ENCODE measurements at places on chromosomes 2 and 18. TPM values are rescaled to one million over a fixed set of nuclear protein-coding genes. Genes with fewer than 3 reads are reported as not detected.

Gene C2orf66
- polyA plus RNA-seq, result 0.02 TPM

- DNase-seq, result no peak
Measured at GRCh38 chr18:42583283-42583731, 532.2 kb downstream of the RIT2 start.

DNA sequence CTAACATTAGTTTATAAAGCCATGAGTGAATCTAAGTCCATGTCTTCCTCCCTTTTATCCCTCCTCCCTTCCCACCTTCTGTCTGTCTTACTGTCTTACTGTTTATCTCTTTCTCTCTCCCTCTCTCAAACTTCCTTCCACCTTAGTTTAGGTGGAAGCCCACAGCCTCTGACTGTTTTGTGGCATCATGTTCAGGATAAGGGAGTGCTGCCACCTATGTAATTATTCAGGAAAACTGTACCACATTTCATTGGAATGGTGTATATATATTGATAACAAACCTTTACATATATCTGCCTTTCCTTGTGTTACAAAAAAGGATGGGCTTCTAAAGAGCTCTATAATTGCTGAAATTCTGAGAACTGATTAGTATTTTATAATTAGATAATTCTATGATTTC lies 48.7 kb downstream of the NETO1 start:
- DNase-seq, result no peak

DNA sequence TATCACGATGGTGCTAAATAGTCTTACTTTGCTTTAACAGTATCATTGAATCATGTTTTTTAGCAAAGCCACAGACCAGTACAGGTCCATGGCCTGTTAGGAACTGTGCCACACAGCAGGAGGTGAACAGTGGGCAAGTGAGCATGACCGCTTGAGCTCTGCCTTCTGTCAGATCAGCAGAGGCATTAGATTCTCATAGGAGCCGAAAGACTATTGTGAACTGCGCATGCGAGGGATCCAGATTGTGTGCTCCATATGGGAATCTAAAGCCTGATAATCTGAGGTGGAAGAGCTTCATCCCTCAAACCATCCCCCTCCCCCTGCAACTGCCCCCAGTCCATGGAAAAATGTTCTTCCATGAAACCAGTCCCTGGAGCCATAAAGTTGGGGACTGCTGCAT lies 102.3 kb upstream of the OSR1 start:
- DNase-seq, result no peak

- DNase-seq, result no peak
Measured at GRCh38 chr2:60596411-60596810, 43.0 kb upstream of the BCL11A start.
